ENCODE measurements at places on chromosomes 7 and 10.
A peak's percentile ranks its signal among the peaks of the same experiment; 100 is the strongest.

GRCh38 chr10:68792115-68792514 lies 35.2 kb upstream of the STOX1 start:
- DNase-seq, result no peak

GRCh38 chr10:9331583-9332008 lies 1277.1 kb downstream of the GATA3 start:
- peak; percentile 1 for DNase-seq

DNA sequence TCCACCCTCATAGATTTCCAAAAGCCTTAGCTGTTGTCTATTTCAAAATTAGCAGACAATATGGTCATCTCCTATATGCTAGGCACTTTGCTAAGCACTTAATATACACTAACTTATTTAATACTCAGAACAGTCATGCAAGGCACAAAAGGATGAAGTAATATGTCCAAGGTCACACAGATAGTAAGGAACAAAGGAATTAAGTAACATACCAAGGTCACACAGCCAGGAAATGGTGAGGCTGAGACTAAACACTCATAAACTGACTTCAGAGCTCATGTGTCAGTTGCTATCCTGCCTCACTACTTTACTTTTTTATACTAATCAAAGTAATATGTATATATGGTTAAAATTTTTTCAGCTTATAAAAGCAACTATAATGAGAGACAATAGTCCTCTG lies 23.6 kb upstream of the HIBADH start:
- no peak for DNase-seq

DNA sequence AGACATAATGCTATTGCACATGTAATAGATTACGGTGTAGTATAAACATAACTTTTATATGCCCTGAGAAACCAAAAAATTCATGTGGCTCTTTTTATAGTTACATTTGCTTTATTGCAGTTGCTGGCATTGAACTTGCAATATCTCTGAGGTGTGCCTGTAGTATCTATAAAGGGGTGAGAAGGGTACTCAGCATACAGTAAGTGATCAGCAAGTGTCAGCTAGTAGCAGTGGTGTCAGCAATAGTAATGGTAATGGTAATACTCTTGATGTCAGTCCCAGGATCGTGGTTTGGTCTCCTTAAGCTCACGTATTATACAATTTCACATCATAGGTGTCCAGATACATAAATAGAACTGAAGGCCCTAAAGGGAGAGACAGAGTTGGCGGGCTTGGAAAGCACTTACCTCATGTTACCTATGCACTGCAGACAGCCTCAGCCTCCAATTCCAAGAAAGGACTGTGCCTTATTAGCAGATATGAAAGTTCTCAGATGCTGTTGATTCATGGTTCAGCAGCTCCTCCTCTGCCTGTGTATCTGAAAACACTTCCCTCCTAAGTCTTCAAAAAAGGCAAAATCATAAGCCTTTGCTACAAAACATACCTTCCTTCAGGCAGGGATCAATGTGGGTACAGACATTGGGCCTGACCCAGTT lies 6.6 kb upstream of the GIMAP7 start:
- no peak for DNase-seq

- no peak for DNase-seq
Observed at GRCh38 chr10:35707642-35708425, 65.7 kb upstream of the FZD8 start.

DNA sequence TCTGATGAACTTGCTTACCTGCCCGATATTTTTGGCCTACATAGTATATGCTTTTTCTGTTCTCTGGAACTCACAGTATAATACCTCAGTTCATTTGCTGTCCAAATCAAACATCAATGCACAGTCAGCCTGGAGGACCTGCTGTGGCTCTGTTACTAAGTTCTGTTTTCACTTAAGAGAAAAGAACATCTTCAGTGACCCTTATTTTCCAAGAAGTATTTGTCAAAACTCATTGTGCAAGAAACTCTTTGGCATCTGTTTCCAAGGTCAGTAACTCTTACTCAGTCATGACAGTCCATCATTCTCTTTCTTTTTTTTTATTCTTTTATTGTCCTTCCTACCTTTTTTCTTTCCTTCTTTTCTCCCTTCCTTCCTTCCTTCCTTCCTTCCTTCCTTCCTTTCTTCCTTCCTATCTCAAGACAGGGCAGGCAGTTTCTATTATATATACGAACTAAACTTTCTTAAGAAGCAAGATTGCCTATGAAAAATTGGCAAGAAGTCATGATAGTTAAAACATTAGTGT lies 37.8 kb upstream of the SEM1 start:
- no peak for DNase-seq

- DNase-seq, result peak; percentile 66
Observed at GRCh38 chr7:82080254-82080927, 310.5 kb upstream of the HGF start.

GRCh38 chr10:107814865-107815487 lies 650.5 kb upstream of the SORCS1 start:
- no peak for DNase-seq

DNA sequence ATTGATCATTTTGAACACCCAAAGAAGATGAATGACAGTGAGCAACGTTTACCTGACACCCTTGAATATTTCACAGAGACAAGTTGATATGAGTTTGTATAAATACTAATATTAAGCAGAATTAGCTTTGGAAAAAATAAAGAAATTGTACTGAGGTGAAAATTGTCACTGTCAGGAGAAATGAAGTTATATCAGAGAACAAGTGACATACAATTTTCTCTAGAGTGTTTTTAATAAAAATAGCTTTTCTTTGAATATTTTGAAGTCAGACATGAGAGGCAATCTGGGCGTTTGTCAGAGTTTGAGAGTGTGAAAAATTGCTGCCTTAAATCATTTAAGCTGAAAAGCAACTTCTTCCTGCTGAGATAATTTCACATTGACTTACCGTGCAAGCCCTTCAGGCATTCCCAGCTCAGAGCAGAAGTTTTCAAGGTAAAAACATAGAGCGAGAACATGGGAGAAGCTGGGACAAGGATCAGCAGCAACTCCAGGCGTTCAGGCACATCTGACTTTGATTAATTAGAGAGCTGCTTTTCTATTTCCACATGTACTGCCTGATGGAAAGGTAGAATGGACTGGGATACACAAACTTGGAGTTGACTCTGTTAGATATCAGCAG lies 535.9 kb downstream of the TFEC start:
- DNase-seq, result no peak

DNA sequence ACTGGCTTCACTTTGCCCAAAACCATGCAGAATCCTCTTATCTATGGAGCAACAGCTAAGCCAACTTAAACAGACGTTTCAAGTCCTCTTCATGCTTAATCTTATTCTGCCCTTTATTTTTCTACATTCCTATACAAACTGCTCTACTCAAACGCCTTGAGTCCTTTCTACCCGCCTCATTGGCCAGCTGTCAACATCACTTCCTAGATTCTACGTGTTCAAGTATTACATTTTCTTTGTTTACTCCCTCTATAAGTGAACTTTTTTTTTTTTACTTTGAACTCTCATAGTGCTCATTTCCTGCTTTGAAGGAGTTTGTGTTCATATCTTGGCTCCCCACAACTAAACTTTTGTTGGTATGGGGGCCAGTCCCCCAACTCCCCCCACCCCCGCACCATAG lies 28.9 kb upstream of the SLC26A5 start:
- DNase-seq, result no peak

DNA sequence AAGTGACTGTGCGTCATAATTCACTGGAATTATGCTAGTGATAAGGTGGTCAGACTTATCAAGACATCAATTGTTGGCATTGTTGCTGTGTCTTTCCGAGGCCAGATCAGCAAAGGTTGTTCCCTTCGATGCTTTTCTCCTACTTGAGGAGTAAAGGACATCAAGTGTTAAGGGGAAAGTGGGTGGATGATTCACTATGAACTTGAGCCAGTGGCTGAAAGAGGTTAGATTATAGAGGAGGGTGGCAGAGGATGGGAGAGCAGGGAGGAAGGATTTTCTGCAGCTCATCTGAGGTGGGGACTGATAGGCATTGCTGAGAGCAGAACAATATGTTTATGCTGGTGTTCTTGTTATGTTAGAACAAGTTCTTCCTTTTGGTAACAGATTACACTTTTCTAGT lies 131.4 kb upstream of the AGR3 start:
- DNase-seq, result no peak

DNA sequence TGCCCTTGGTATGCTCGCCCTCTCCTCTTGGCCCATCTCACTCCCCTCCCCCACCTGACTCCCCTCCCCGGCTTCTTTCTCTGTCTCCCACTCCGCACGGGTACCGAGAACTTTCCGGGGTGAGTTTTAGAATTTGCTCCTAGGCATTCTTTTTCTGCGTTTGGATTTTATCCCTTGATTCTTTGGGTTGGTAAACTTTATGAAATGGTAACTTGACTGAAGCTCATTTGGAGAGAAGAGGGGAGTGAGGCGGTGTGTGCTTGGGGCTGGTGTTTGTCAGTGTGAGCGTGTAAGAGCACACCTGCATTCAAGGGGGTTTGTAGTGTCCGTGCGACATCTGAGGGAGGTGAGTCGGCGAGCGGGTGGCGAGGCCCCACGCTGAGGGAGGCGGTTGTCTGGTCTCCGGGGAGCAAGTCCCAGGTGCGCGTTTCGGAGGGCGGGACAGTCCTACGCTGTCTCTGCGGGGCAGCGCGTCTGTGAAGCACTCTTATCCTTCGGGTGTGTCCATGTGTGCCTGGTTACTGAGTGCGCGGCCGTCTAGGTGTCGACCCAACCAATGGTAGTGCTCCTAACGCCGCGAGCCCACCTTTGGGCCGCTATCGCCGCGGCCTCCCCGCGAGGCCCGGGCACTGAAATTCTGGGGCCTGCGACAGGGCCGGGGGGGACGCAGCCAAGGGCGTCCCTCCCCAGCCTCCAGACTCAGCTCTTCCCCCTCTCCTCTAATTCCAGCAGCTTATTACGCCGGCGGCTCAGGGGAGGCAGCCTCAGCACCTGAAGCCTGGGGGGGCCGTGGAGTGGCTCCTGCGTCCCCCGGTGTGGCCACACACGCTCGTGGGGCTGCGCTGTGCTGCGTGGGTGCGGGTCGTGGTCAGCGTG lies 2.6 kb upstream of the ZNF503 start:
- peak; percentile 30 for DNase-seq

GRCh38 chr7:74479066-74479781 lies 25.5 kb downstream of the GTF2IRD1 start:
- no peak for DNase-seq

- DNase-seq, result no peak
Observed at GRCh38 chr7:75885036-75885435, 6.2 kb downstream of the RHBDD2 start.

GRCh38 chr7:100148225-100148558 lies 526 bp upstream of the LAMTOR4 start:
- no peak for DNase-seq

- DNase-seq, result no peak
Observed at GRCh38 chr7:120180221-120180620, 92.8 kb upstream of the KCND2 start.

DNA sequence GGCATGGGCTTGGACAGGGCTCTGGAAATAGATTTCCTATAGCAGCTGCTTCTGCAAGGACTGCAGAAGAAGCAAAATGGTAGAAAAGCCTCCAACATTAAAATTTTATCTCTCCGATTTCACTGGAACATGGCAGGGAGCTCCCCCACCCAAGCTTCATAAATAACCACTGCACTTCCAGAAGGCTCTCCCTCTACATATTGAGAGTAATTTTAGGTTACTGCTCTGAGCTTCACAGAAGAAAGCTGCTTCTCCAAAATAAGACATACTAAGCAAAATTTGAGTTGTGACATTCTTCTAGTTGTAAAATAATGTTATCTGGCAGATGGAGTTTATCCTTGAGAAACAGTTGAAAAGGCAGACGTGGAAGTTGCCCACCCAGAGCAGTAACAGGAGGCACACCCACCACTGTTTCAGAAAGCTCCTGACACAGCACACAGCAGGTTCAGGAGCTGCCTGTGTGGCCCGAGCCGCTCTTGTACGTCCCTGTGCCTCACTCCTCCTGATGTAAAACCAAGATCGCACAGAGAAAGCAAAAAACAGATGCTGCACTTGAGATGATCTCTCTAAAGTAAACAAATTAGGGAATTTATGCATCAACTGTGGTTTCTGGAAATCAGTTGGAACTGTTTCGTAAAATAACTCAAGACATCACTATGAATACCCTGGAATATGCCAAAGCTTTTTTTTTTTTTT lies 621.0 kb downstream of the PARD3 start:
- DNase-seq, result no peak

DNA sequence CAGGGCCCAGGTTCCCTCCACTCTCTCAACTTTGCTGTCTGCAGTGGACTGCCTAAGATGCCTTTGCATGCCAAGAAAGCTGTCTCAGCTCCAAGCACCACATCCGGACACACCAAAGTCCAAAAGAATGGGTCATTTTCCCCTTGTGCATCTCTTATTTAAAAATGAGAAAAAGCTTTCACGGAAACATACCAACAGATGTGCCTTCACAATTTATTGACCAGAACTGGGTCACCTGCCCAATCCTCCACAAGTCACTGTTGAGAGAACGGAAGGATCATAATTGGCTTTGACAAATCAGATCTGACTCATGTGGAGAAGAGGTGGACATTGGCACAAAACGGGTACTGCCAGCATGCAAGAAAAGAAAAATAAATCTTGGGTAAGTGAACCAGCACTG lies 258.3 kb downstream of the SNX13 start:
- no peak for DNase-seq

- no peak for DNase-seq
Observed at GRCh38 chr7:2924866-2925840, 81.0 kb upstream of the GNA12 start.

DNA sequence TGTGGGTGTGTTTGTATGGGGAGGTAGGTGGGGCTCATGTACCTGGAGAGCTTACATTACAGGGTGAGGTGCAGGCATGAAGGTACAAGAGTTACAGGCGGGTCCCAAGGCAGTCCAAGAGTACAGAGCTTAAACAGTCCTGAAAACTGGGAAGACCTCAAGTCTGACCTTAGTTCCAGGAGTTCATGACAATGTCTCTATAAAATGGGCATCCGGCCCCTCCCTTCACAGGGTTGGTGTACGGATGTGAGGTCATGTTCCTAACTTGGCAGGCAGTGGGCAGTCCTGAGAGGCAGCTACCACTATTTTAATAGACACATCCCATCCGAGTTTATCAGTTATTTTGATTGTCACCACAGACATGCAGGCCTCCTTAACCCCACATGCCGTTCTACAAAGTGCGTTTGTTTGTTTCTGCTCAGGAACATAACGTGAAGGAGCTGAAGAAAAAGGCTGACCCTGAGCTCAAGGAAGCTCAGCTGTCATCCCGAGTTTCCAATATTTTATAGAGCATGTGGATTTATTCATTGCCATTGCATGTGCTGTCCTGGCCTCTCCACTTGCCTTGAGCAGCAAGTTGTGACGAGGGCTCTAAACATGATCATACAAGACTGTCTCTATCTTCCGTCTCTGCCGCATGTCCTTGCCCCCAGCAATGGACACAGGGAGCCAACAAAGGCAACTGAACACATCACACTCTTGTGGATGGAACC lies 647.5 kb upstream of the IGFBP3 start:
- DNase-seq, result no peak

DNA sequence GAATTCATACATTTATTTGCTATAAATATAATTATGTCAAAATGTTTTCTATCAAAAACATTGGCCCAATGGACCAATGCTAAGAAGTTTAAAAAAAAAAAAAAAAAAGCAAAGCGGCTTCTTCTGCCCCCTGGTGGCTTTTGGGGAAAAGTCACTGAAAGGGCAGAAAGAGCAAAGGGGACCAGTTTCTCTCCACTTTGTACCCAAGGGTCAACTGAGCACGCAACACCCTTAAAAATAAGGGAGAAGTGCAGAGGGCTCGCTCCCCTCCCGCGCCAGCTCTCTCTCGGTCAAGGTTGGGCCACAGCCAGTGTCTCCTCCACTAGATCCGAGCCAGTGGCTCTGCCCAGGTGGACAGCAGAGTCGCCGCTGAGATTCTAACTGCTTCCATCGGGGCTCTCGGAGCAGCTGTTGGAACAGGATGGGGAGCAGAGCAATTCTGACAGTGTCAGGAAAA lies 136.4 kb upstream of the FGFR2 start:
- DNase-seq, result no peak

Measured in GM06990 (cell line).